ENCODE measurements at places on chromosomes 1 and 21.

GRCh38 chr1:169590932-169591331 is 4.7 kb upstream of the F5 start:
- DNase-seq, result no peak

- DNase-seq, result no peak
Observed at GRCh38 chr1:58895559-58896145, 111.8 kb upstream of the JUN start.

DNA sequence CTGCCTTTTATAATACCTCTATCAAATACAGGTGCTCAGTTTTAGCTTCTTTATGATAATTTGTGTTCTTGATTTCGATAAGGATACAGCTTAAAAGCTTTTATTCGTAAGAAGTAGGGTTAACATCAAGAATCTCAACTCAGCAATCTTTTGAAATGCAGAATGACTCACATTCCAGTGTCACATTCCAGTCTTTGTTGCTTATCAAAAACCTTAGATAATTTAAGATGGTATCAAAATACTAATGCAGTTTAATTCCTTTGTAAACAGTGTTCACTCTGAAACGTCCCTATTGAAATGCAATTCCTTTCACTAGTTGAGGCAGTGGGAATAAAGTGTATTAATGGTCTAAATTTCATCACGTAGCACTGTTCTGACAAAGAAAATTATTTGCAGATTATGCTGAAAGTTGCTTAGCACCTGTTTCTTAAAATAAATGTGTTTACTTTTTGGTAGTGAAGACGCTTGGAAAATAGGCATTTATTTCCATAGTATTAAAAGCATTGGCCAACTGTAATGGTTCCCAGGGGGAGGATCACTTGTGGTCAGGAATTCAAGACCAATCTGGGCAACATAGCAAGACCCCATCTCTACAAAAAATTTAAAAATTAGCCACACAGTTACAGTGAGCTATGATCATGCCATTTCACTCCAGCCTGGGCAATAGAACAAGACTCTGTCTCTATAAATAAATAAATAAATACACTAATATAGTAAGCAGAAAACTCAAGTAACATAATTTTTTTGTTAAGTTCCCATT is 10.1 kb upstream of the CNN3 start:
- no peak for DNase-seq

DNA sequence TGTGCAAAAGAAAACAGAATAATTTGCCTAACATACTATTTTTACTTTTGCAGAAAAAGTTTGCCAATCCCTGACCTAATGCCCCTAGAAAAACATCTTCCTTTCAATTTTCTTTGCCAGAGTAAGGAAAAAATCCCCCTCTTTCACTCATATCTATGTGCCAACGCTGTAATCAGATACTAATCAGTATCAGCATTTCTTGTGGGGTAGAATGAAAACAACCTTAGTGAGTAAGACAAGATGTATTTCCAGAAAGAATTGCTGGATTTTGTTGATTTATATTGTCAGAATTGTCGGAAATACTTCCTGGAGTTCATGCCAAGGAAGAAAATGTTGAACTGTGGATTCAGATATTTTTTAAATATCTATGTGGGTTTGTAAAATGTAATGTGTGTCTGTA is 1893.8 kb downstream of the NCAM2 start:
- DNase-seq, result no peak

DNA sequence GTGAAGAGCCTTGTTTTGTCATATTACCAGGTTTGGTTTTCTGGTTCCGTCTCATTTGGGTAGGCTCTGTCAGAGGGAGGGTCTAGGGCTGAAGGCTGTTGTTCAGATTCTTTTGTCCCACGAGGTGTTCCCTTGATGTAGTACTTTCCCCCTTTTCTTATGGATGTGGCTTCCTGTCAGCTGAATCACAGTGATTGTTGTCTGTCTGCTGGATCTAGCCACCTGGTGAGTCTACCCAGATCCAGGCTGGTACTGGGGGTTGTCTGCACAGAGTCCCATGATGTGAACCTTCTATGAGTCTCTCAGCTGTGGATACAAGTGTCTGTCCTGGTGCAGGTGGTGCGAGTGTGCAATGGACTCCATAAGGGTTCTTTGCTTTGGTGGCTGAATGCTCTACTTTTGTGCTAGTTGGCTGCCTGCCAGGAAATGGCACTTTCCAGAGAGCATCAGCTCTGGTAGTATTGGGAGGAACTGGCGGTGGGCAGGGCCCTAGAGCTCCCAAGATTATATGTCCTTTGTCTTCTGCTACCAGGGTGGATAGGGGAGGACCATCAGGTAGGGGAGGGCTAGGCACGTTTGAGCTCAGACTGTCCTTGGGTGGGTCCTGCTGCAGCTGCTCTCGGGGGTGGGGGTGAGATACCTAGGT is 246.0 kb downstream of the RYR2 start:
- DNase-seq, result no peak

GRCh38 chr1:54872036-54872331 is 15.0 kb downstream of the DHCR24 start:
- DNase-seq, result no peak

DNA sequence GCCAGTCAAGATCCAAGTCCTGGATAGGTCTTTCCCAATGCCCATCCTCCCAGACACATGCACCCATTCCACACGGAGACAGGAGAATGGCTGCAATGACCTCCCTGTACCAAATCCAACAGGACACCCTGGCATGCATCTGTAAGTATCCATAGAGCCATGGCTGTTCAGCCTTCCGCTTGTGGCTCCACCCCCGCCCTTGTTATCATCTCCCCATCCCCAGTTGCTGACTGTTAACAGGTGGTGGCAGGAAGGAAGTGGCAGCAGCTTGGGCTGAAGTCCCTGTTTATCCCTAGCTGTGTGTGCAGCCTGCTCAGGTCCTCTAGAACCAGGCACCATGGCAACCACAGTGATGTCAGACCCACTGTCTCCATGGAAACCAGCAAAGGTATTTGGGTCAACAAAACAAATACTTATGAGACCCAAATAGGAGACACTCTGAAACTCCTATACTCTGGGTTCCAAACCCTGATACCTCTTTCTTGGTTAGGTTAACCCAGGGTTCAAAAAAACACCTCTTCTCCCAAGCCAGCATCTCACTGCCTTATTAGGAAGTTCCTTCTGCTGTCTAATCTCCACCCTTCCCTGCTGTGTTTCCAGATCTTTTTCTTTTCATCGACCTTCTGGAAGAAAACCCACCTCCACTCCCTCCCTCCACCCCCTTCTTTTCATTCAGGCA is 721 bp downstream of the PBXIP1 start:
- peak; percentile 49 for DNase-seq

Measured in NCI-H1417 treated with DMSO at 0.1 percent for 48 hours (cell line).